Stimulated activated CD4-positive, alpha-beta T cell treated with anti-CD3 and anti-CD28 coated beads, Interleukin-12 subunit alpha, Interleukin-12 subunit beta, amount 100 ng/mL, for 48 hours (primary cell): ENCODE measurements at places on chromosomes 4 and X.

DNA sequence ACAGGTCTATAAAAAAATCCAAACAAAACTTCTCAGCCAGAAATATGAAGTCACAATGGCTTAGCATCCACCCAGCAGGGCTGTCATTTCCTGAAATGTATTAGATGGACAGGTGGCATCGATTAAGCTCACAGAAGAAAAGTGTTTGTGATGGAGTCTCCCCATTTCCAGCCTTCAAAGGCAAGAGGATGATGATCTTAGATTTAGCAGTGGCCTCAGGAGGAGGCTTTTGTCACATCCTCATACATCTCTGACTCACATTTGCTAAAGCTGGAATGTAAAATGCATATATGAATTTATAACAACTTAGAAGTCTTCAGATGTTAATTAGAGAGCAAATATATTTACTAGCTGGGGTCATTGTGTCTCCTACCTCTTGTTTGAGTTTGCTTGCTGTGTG, 441.9 kb downstream of the SPRY1 start:
- no peak for DNase-seq

DNA sequence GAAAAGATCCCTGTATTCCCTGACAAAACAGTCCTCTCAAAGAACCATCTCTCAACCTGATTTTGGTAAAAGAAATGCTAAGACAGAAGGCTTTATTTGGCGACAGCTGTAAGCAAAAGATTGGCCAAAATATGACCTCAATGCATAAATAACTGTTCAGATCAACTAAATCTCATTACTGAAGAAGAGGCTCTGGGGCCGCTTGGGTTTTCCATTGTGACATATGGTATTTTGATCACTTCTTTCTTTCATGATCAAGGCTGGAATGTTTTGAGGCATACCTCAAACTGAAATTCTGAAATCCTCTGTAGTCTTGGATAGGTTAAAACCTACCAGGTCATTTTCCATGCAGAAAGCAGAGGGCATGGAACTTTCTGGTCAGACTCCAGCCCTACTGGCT, 106.3 kb downstream of the C4orf51 start:
- no peak for DNase-seq

DNA sequence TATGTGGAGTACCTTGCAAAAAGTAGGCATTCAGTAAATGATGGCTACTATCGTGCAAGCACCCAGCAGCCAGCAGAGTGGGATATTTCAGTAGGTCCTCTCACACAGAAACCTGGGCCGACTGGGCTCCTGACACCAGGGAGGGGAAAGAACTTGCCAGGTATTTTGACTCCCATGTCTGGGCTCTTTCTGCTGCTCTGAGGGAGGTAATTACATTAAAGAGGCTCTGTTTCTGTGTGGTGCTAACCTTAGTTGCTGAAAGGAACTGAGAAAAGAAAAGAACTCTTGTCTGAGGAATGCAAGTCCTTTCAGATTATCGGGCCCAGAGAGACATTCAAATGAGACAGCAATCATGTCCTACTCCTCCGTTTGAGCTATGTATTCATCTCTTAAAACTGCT, 175.8 kb upstream of the MTMR8 start:
- no peak for DNase-seq

DNA sequence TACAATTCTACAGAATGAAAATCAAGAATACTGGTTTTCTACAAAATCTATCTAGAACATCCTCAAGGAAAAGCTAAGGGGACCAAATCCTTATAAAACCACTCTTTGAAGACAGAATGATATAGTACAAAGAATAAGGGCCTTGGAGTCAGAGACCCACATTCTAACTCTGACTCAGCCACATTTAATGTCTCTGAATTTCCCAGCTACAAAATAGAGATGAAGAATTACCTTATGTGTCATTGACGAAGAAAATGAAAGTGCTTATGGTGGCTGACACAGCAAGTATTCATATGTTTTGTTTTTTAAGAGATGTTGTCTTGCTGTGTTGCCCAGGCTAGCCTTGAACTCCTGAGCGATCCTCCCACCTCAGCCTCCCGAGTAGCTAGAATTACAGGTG, 35.9 kb upstream of the CXorf38 start:
- no peak for DNase-seq

DNA sequence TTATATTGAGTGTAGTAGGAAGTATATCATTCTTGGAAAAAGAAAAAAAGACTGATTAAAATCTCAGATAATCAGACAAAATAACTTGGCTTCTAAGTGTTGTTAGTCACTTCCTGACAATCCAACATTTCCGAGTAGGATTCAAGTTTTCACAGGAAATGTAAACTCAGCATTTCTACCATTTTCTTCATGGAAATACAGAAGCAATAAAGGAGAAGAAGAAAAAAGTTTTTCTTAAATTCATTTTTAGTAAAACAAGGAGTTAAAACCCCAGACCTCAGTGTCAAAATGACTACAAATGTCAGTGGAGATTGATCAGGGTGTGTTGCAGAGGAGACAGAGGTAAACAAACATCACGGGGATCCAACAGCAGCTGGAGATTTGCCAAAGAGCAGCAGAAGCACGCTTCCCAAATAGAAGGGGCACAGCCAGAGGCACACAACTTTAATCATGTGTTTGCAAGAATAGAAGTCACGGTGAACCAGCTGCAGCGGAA, 129.3 kb upstream of the FAM9B start:
- no peak for DNase-seq

DNA sequence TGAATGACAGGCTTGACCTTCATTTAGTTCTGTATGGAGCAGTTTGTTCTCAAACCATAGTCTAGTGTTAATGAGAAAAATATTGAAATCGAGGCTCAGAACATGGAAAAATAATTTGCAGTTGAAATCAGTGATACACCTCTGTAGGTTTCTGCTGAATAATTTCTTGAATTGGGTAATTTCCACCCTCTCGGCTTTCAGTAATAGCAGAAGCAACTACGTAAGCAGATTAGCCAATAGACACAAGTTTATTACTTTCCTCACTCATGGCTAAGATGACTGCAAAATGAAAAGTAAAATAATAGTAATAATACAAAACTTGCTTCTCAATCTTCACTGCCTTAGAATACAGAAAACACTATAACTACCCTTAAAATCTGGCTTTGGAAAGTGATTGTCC, 46.0 kb downstream of the USP38 start:
- DNase-seq: no peak

DNA sequence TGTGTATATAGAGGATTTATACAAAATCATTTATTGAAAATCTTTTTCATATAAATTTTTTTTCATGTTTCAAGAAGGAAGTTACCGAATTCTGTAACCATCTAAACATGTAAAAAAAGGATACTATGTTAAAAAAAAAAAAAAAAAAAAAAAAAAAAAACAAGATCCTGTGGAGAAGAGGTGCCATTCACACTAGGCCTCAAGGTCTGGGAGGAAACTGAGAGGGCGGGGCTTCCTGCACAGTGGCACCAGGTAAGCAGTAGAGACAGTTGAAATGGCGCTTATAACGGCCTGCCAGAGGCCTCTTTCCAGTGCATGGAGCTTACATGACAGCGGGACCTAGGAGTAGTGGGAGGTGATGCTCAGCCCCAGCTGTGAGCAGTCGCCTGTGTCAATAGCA, 17.5 kb downstream of the TRAPPC2 start:
- no peak for DNase-seq

GRCh38 chr4:150384249-150384648, 197.7 kb upstream of the MAB21L2 start:
- no peak for DNase-seq

- DNase-seq: no peak
These were observed 16.4 kb upstream of the ZNF280C start for GRCh38 chrX:130285069-130285620.

GRCh38 chr4:184675018-184675417, 25.5 kb downstream of the PRIMPOL start:
- no peak for DNase-seq

GRCh38 chr4:144748814-144749555, 103.0 kb downstream of the HHIP start:
- no peak for DNase-seq
